ENCODE measurements at places on chromosomes 5 and 9.

DNA sequence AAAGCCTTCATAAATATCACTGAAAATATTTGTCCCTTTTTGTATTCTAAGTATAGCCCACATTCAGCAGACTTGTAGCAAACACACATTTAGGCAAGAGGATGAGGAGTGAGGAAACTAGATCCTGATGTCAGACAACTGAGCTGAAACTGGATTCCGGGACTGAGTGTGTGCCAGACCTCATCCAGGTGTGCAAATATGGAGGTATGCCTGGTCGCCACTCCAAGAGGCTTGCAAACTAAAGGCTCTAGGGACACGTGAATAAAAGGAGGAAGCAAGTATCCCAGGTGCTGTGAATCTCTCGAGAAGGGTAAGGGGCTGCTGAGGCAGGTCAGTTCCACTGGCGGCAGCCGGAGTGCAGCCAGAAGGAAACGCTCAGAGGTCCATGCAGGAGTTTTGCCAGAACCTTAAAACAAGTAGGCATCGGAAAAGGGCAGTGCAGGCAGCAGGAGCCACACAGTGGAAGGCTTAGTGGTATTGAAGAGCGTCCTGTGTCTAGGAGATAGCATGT lies 77.4 kb upstream of the ALDH1B1 start:
- DNase-seq: peak; percentile 82

DNA sequence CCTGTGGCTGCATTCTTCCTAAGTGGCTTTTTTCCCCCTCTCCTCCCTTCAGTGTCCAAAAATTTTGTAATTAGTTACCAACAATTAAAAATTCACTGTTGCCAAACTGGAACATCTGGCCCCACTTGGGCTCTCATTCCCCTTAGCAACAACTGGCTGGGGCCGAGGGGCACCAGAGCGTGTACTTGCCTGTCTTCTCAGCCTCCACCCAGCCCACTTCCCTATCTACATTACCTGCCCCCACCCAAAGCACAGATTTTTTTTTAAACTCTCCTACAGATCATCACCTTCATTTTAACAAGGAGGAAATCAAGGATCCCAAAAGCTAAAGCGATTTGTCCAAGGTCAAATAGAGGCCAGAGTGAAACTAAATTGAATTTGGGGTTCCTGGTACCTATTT lies 278.8 kb downstream of the EBF1 start:
- DNase-seq: no peak

GRCh38 chr9:90684736-90685135 lies 42.1 kb upstream of the DIRAS2 start:
- no peak for DNase-seq

DNA sequence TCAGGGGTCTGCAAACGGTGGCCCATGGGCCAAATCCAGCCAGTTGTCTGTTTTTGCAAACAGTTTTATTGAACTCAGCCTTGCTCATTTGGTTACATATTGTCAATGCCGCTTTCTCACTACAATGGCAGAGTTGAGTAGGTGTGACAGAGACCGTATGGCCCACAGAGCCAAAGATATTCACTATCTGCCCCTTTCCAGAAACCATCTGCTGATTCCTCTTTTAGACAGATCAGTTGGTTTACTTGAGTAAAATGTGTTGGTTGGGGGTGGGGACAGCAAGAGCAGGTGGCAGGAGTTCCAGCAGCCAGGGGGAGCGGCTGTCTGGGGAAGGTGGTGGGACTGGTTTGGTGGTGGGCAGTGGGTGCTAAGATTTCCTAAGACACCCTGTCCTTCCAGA lies 54.8 kb downstream of the COL27A1 start:
- DNase-seq: no peak

DNA sequence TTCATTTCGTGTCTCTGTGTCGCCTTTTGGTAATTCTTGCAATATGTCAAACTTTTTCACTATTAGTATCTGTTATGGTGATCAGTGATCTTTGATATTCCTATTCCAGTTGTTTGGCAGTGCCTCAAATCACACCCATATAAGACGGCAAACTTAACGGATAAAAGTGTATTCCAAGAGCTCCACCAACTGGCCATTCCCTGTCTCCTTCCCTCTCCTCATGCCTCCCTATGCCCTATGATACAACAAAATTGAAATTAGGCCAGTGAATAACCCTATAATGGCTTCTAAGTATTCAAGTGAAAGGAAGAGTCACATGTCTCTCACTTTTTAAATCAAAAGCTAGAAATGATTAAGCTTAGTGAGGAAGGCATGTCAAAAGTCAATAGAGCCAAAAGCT lies 74.8 kb downstream of the CDK5RAP2 start:
- no peak for DNase-seq

GRCh38 chr5:82418608-82418950 lies 140.4 kb upstream of the RPS23 start:
- no peak for DNase-seq

- DNase-seq: no peak
These were observed 306.7 kb upstream of the CLINT1 start for GRCh38 chr5:158165647-158166046.

DNA sequence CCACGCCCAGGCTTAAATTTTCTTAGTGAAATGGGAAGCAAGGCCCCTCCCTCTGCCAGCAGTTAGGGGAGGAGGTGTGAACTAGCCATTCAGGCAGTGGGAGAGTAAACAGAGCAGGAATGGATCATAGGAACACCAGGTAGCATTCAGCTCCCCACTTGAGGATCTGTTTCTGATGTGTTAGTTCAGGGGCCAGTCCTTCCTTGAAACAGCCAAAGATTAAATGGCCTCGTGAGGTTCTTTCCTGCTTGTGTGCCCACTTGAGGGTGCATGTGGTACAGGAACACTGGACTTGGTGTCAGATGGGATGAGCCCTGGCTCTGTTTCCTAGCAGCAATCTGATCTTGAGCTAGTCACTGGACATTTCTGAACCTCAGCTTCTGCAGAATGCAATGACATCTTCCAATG lies 21.2 kb downstream of the FAXDC2 start:
- no peak for DNase-seq

DNA sequence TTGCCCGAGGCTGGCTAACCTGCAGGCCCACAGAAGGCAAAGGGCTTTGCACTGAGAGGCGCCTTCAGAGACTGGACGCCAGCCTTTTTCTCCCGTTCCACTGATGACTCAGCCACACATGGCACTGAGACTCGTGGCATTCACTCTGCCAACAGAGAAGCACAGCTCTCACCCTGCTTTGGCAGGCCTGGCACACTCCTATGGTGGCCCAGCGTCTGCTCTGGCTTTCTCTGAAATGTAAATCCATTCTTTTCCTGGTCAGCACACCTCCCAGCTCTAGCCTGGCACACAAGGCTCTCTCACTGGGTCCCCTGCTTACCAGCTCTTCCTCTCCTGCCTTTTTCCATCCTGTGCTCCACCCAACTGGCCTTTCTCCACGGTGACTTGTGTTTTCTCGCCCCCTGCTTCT lies 5.9 kb upstream of the MELK start:
- no peak for DNase-seq

All from NCI-H1092 treated with DMSO at 0.1 percent for 48 hours (cell line).